ENCODE measurements at places on chromosomes 5 and 9.

DNA sequence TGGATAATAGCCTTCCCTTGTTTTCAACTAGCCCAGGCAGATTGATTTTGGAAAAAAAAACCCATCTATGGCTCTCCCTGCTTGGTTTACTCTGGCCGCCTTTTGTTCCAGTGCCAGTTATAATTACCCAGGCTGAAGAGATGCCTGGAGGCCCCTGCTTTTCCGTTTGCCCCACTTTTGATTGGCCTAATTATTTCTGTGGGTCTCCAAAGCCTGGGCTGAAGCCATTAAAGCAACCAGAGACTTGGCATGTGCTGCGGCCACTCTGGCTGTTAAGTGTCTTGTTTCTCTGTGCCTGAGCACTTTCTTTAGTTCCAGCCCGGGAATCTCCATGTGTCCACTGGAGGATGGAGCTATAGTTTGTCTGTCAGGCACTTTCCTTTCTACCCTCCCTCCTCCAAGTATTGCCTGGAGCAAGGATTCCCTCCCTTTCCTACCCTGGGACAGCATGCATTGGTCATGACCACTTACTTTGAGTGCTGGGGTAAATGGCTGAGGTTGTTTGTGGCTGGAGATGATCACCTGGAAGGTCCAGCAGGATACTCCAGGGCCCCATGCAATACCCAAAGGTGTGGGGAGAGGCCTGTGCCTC lies 105.1 kb upstream of the CTSL start:
- no peak for DNase-seq

- no peak for DNase-seq
Measured at GRCh38 chr9:87950765-87951488, 23.4 kb downstream of the CDK20 start.

DNA sequence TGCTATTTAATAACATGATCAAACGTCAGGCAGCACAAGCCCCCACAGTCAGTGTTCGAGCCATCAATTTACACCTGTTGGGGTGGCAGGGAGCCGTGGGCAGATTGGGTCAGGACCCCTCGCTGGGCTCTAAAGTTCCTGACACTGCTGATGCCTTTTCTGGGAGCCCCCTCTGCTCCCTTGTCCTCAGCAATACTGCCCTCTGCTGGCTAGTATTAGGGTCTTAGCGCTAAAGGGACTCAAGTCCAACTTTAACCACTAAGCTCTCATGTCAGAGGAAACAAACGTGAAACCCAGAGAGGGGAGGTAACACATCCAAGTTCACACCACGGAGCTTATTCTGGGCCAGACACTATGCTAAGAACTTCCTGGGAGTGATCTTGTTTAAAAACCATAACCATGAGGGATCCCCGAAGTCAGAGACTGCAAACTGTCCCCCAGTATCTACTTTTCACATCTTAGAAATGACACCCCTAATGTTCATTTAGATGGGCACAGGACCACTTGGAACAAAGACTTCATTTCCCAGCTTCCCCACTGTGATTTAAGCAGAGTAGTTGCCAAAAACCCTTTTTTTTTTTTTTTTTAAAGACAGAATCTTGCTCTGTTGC lies 20.4 kb downstream of the ANKS6 start:
- DNase-seq: no peak

DNA sequence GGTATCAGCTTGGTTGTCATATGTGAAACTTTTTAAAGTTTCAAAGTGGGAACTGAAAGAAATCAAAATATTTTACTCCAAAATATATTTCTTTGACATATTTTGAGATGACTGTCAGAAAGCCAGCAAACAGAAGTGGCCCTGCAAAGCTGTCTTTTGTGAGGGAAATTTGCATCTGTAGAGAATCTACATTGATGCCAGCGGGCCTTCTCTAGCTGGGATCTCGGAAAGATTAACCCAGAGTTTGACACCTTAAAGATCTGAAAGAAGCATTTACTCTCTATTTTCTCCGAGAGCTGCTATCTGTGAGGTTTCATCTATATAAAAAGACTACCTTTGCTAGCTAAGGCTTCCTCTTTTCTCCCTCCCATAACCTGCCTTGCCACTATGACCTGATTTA lies 303.6 kb downstream of the FBXL17 start:
- no peak for DNase-seq

DNA sequence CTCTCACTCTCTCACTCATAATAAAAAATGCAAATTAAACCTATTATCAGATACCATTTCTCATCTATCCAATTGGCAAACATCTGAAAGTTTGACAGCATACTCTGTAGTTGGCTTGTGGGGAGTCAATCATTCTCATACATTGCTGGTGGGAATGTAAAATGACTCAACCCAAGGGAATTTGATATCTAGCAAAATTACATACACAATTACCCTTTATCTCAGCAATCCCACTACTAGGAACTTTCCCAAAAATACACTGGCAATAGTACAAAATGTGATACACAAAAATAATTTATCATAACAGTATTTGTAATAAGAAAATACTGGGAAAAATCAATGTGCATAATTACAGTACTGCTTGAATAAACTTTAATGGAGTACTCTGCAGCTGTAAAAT lies 731.3 kb downstream of the DTWD2 start:
- DNase-seq: no peak

DNA sequence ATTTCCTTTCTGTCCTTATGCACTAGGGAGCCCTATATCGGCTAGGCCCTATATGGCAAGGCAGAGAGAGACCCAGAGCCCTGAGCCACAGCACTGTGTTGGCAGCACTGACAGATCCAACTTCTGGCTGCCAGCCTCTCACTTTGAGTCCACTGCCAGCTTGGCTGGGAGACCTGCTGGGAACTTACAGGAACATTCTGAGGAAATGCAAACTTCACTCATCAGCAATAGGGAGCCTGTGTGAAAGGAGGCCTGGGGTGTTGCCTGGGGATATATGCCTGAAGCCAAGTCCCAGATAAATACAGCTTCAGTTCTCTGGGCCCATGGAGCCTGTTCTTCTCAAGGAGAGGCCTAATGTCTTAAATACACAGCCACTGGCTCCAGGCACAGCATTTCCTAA lies 78.0 kb downstream of the ADRB2 start:
- peak; percentile 23 for DNase-seq

GRCh38 chr5:36723912-36724311 lies 117.5 kb downstream of the SLC1A3 start:
- no peak for DNase-seq

DNA sequence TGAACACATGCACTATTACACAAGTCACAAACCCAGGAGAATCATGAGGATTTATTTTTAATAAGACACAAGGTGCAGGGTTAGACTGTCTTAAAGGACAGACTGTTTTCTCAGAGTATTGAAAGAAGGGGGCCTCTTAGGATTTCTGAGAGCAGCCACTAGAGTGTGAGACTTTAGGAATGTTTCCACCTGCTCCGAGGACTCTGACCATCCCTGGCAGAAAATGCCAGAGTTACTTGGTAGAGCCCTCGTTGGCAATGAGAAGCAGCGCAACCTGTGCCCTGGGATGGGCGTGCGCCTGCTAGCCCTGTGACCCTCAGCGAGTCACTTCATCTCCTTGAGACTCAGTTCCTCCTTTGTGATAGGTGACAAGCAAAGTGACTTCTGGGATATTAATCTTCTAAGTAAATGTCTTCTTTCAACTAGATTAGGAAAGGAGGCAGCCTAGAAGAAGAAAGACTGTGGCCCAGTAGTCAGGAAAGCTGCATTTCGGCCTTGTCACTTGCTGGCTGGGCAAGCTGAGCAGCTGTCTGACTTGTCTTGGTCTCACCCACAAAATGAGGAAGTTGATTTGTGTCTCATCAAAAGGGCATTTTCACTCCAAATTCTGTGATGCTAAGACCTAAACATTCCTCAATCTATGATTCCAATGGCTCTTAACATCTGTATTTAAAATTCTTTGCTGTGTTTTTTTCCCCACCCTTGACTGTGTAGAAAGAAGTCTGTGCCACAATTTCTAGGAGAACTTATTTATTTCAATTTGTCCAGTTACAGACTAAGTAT lies 60.5 kb downstream of the PTCD2 start:
- DNase-seq: no peak

DNA sequence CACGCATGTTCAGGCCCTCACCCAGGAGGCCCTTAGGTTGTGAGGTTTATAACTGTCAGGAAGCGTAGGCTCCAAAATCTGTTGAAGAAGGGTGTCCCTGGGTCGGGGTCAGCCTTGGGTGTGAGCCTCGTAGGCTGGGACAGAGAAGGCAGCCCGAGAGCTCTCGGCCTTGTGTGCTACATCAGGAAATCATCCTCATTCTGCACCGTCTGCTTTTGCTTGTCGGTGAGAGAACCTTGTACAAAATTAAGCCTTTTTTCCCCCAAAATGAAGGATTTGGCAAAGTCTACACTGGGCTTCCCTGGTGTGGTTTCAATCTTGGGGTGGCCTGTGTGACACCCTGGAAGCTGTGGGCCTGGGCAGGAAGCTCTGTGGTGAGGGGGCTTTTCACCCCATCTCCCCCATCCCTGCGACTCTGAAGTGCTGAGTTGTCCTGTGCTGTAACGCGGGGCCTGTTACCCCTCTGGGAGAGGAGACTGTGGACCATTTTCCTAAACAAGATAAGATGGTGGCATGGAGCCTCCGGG lies 55.3 kb downstream of the AHRR start:
- DNase-seq: no peak

DNA sequence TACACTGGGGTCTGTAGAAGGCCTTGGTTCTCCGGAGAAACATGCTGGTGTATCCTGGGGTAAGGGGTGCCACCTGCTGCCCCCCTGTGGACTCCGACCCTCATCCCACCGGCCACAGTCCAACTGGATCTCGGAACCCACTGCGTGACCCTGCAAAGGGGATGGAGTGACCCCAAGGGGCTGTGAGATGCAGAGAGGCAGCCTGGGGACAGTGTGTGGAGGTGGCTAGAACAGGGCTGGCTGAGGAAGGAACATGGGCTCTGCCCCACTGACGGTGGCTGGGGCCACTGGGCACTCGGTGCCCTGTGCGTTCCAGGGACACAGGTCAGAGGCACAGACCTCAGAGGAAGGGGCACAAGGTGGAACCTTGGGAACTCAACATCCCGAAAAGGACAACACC lies 2.3 kb downstream of the NACC2 start:
- DNase-seq: no peak

DNA sequence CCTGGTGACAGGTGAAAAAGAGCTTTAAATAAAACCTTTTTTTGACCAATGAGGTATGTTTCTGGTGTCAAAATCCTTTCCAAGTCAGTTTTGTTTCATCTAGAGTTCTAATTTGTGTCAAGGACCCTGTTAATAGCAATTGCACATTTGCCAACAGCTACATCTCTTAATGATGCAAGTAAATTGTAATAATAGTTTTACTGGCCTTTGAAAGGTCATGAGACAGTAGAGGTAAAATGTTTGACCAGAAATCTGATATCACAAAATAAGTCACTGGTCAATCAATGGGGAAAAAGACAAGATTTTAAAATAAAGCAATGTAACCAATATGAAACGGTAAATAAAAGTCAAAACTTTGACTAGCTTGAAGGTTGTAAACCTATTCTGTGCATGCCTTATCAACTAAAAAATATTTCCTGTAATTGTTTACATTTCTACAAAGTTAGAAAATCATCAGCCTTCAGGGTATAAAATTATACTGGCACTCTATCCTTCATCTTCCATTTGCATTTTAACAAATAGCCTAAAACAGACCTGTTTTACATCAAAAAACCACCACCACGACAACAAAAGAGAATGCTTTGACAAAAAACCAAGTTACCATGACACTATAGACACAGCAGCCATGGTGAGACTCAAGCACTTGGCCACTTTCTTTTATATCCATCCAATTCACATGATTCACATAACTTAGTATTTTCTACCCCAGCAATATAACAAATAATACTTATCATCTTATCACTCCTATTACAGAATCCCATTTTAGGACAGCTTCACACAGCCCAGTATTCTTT lies 3.0 kb downstream of the NADK2 start:
- DNase-seq: no peak

DNA sequence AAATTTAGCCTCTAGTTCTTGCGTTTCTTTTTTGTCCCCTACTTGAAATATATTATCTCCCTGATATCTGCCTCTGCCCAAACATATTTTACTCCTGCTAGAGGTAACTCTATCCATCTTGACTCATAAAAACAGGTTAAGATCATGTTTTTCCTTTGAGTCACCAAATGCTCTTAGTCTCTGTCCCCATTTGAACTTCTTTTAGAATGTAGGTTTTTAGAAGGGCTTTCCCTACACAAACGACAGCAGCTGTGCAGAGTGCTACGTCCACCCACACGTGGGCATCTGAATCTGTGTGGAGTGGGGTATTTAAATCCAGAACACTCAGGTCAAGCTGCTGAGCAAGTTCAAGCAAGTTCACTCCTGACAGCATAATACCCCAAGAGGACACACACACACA lies 2.2 kb downstream of the HSD17B3 start:
- no peak for DNase-seq

DNA sequence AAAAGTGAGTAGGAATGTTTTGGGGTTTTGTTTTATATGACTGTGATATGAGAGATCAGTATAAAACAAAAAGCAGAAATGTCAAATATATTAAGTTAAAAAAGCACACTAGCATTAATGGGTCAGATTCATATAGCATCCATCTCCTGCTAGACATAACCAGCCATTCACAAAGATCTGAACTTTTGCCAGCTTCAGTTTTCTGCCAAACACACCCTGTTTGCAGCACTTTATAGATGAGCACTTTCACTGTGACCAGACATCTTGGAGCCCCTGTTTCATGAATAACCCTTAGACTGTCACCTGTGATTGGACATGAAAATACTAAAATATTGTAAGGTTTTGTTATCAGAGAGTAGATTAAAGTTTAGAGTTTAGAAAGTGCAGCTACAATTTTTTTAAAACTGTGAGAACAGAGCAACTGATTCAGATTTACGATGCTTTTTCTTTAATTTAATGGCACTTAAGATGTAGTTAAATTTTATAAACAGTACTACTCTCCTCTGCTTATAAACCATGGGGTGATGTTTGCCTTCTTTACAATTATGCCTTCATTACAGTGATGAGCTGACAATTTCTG lies 142.6 kb downstream of the KCTD16 start:
- no peak for DNase-seq

- no peak for DNase-seq
Measured at GRCh38 chr5:174731214-174732035, 7.0 kb downstream of the MSX2 start.

GRCh38 chr5:159098603-159099436 lies 896 bp downstream of the EBF1 start:
- no peak for DNase-seq

DNA sequence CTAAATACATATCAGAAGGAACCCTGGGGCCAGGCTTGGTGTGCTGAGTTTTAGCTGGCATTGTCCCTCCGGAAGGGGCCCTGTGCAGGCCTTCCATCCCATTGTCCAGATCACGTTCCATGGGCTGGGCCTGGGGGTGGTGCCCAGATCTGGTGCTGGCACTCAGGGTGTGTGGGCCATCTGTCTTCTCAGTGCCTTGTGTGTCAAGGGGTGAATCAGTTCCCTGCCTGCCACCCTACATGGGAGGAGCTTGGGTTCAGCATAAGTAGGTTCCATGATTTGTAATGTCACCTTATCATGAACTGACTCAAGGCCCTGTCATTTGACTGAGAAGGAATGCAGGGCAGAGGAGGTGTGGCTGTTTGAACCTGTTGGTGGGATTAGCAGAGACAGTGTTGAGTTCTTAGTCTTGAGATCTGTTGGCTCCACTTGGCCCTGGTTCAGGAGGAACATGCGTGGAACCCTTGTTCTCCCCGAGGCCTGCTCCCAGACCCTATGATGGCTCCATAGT lies 176.8 kb downstream of the MACROH2A1 start:
- DNase-seq: no peak

- no peak for DNase-seq
Measured at GRCh38 chr5:75331-76320, 16.3 kb upstream of the PLEKHG4B start.

- DNase-seq: no peak
Measured at GRCh38 chr9:111712369-111712768, 51.0 kb downstream of the GNG10 start.

- DNase-seq: no peak
Measured at GRCh38 chr5:142167458-142167857, 58.9 kb downstream of the NDFIP1 start.

- no peak for DNase-seq
Measured at GRCh38 chr5:144189800-144190429, 19.2 kb downstream of the KCTD16 start.
